ENCODE measurements at places on chromosomes 6 and 20.

GRCh38 chr6:46410334-46410953 lies 80.8 kb downstream of the RCAN2 start:
- DNase-seq, result no peak

GRCh38 chr6:95917034-95917433 lies 98.7 kb upstream of the FUT9 start:
- DNase-seq, result no peak

DNA sequence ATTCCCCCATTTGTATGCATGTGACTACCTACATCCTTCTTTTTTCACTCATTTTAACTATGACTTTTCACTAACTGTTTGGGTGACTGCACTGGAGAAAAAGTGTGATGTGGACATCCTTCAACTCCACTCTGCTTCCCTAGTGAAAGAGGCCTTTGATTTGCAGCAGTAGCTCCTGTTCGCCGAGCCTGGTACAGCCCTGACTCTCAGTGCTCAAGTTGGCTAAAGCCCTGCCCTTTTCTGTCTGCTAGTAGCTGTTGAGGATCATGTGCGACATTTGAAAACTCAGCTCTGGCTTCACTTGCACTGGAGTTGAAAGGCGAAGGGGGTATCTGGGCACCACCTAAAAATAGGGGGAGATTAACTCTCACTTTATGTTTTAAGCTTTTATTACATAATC lies 42.1 kb downstream of the DAAM2 start:
- no peak for DNase-seq

DNA sequence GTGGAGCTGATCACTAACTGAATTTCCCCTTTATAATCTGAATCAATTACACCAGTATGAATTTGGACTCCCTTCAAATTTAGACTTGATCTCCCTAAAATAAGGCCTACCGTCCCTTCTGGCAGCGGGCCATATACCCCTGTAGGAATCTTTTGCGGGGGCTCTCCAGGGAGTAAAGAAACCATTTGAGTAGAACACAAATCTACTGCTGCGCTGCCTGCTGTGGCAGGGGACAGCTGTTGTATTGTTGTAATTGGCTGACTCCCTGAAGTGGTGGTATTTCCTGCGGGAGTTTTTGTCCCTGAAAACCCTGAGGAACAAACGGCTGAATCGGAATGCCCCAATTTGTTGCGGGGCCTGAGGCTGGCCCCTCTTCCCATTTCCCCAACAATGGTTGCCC lies 16.0 kb upstream of the PTCRA start:
- no peak for DNase-seq

DNA sequence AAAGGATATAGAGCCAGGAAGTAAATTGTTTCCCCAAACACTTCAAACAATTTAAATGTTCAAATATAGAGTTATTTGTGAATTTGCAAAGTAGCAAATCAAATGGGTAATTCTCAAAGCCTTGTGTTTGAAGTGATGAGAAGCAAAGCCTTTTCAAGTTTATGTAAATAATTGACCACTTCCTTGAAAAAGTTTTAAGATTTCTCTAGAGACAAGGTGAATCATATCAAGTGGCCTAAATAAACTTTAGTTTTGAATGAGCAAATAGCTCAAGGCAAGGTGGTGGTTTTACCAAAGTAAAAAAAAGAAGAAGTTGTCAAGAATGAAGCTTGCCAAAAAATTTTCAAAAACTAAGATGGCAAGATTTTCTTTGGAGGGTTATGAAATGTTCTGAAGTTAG lies 42.6 kb upstream of the IFNGR1 start:
- DNase-seq, result no peak

DNA sequence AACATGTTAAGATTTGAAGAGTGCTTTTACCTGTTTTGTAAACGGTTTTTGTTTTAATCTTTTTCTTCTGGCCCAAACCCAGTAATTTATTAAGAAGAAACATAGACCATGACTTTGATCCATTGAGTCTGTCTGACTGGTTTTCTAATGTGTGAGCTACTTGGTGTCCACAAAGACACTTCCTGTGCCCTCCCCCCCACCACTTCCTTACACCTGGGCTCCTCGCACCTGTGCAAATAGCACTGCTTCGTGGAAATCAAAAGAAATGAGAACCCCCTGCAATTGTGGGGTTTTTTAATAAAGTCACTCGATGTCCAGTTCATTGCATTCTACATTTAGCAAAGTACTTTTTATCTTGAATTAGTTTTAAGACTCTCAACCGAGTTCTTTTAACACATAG lies 65.5 kb downstream of the SMOC2 start:
- no peak for DNase-seq

DNA sequence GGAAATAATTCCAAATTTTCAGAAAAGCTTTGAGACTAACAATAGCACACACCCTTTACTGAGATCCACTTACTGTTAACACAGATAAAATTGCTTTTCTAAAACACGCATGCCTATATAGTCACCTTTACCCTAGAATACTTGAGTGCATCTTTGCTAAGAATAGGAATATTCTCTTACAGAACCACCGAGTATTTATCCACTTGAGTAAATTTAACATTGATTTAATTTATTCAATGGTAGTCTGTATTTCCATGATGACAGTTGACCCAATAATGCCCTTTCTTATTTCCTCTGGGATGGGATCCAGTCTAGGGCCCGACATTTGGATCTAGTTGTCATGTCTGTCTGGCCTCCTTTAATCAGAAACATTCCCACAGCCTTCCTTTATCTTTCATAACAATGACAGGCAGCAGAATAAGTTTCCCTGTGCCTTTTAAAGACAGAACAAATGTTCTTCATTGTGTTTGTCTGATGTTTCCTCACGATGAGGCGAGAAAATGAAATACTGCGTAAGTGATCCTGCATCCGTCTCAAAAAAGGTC lies 56.6 kb upstream of the ERVFRD-1 start:
- no peak for DNase-seq

- no peak for DNase-seq
Measured at GRCh38 chr6:36381502-36382389, 5.7 kb downstream of the ETV7 start.

DNA sequence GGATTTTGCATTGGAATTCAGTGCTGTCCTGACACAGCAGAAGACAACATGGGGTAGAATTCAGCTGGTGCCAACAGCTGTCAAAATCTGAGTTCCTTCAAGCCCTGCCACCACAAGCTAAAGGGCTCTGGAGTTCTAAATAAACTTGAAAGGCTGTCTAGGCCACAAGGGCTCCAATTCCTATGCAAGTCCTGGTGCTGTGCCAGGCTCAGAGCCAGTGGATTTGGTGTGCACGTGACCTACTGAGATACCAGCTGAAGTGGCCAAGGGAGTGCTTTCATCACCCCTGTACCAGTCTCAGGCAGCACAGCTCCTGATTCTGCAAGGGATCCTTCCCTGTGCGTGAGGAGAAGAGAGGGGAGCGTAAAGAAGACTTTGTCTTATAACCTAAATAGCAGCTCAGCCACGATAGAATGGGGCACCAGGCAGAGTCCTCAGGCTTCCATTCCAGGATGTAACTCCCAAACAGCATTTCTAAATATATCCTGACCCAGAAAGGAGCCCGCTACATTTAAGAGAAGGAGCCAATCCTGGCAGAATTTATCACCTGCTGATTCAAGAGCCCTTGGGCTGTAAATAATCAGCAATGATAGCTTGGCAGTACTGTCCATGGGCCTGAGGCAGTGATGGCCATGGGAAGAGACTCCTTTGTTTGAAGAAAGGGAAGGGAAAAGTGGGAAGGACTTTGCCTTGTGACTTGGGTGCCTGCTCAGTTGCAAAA lies 881.2 kb upstream of the EPHA7 start:
- no peak for DNase-seq

DNA sequence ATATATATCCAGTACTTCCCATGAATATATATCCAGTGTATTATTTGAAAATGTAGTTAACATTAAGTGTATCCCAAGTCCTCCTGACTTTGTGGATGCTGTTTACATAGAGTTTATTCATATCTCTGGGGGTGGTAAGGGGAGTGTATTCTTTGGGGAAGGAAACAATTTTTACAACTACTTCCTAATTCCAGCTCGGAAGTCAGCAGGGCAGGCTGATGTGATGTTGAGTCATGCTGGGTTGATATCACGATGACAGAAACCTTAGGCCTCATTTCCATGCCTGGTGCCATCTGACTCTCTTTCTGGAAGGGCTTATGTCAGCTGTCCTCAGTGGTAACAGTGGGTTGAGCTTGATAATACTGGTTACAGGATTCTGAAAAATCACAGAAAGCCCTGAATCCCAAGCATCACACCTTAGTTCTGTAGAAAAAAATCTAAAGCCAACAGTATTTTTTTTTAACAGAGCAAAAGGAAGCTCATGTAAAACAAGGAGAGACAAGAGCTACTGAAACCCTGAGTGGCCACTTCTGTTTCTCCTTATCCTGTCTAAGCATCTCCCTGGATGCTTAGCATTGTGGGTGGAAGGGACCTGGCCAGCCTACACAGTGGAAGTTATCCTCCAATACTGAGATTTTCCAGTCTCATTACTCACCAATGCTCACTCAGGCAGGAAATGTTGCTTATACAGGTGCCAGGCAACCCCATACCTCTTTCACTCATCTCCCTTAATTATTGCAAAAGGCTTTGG lies 75.2 kb upstream of the IYD start:
- no peak for DNase-seq

DNA sequence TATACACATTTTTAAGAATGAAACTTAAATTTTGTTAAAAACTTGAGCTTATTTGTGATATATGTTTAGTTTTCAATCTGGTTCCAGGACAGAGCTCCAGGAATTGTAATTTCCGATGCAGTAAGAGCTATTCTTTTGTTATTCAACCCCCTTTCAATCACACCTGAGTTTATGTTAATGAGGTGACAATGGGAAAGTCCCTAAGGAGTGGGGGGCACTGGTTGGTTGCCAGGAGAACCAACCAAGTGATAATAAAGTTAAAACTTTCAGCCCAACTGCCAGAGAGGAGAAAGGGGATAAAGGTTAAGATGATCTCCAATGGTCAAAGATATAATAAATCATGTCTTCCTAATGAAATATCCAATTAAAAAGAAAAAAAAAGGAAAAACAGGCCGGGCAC lies 19.8 kb downstream of the MDN1 start:
- DNase-seq, result no peak

- no peak for DNase-seq
Measured at GRCh38 chr6:6890400-6890858, 217.3 kb upstream of the RREB1 start.
